ENCODE measurements at places on chromosomes 7 and 10. TPM values are rescaled to one million over a fixed set of nuclear protein-coding genes. Genes with fewer than 3 reads are reported as not detected.

GRCh38 chr7:127667759-127668530 is 16.0 kb downstream of the SND1 start:
- no peak overlapping the region for H3K27ac ChIP-seq
- peaks cover 4% of the 10 kb centered on the region for H3K4me1 ChIP-seq
- no peak overlapping the region for H3K4me3 ChIP-seq
- no peaks in the 10 kb centered on the region for H3K27me3 ChIP-seq
- DNase-seq: no peak
- H3K36me3 ChIP-seq: peaks cover 53% of the 10 kb centered on the region

DNA sequence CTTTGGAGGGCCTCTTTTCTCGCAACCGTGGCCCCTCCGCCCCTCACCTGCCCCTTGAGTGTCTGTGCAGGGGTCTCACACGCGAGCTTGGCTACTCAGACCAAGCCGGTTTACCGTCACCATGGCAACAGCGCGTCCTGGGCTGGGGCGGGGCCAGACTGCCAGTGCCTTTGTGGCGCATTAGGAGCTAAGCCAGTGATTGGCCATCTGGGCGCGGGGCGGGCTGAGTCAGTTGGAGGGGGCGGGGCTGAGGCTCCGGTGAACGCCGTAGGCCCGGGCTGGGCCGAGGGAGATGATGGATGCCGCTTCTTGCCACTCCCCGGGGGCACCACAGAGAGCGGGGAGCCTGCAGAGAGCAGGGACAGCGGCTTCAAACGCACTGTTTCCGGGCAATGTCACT is 48.7 kb upstream of the FXYD4 start:
- H3K4me3 ChIP-seq: peak overlapping the region; percentile 69
- DNase-seq: peak; percentile 99
- no peak overlapping the region for H3K27ac ChIP-seq
- H3K4me1 ChIP-seq: no peaks in the 10 kb centered on the region
- peaks cover 2% of the 10 kb centered on the region for H3K27me3 ChIP-seq

Gene SPAM1
- total RNA-seq: 0.67 TPM

Gene CYP2C19
- total RNA-seq: not detected

- no peak overlapping the region for H3K27ac ChIP-seq
- H3K4me3 ChIP-seq: no peak overlapping the region
- DNase-seq: no peak
- no peaks in the 10 kb centered on the region for H3K36me3 ChIP-seq
- H3K27me3 ChIP-seq: no peaks in the 10 kb centered on the region
- peaks cover 5% of the 10 kb centered on the region for H3K4me1 ChIP-seq
These were observed 295.6 kb downstream of the CCDC3 start for GRCh38 chr10:12705943-12706342.

- no peak overlapping the region for H3K27ac ChIP-seq
- H3K4me1 ChIP-seq: no peaks in the 10 kb centered on the region
- H3K27me3 ChIP-seq: no peaks in the 10 kb centered on the region
- peaks cover 14% of the 10 kb centered on the region for H3K36me3 ChIP-seq
These were observed 182.2 kb downstream of the ADK start for GRCh38 chr10:74333174-74333573.

DNA sequence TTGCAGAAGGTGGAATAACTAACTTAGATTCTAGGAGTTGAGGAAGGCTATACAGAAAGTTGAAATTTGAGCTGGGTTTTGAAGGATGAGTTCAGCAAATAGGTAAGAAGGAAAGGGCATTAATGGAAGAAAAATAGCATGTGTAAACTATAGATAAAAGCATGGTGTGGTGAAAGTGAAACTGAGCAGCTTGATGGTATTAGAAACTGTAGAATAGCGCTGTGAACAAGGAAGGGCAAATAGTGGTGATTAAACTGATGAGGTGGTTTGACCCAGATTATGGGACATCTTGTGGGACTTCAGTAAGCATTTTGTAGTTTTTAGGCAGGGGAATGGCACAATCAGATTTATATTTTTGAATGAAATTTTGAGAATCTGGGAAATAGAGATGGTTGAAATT is 90.5 kb downstream of the EXOC6 start:
- no peak overlapping the region for H3K27ac ChIP-seq
- H3K4me3 ChIP-seq: no peak overlapping the region
- H3K4me1 ChIP-seq: no peaks in the 10 kb centered on the region
- H3K27me3 ChIP-seq: no peaks in the 10 kb centered on the region
- no peak for DNase-seq

- H3K27ac ChIP-seq: no peak overlapping the region
- no peak overlapping the region for H3K4me3 ChIP-seq
- H3K4me1 ChIP-seq: no peaks in the 10 kb centered on the region
- no peak for DNase-seq
- H3K27me3 ChIP-seq: no peaks in the 10 kb centered on the region
- no peaks in the 10 kb centered on the region for H3K36me3 ChIP-seq
These were observed 47.2 kb downstream of the CAMK1D start for GRCh38 chr10:12396567-12396966.

Gene PITX3
- total RNA-seq: 0.16 TPM

Data from endodermal cell (in vitro differentiated cells).